ENCODE measurements at places on chromosomes 3 and 15.

- DNase-seq: no peak
These were observed 340.2 kb downstream of the LRRC3B start for GRCh38 chr3:26962492-26963360.

GRCh38 chr3:105982207-105982606 lies 113.4 kb upstream of the CBLB start:
- no peak for DNase-seq

DNA sequence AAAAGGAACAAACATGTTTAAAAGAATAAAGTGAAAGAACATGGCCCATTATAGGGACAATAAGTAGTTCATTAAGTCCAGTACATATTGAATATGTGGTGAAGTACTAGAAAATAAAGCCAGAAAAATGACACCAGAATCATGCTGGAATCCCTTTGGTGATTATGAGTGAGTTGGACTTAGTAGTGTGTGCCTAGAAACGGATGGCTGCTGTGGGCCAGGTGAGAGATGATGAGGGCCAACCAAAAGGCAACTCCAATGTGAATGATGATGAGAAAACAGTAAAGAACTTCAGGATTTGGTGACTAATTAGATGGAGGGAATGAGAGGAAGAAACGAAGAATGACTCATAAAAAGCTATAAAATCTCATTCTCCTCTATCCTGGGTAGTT lies 3.3 kb downstream of the CRYGS start:
- no peak for DNase-seq

GRCh38 chr15:44084770-44085169 lies 110.3 kb downstream of the FRMD5 start:
- no peak for DNase-seq

- peak; percentile 25 for DNase-seq
These were observed 1.0 kb downstream of the PAK2 start for GRCh38 chr3:196740481-196741248.

- no peak for DNase-seq
These were observed 5.0 kb upstream of the MYL3 start for GRCh38 chr3:46868287-46868686.

DNA sequence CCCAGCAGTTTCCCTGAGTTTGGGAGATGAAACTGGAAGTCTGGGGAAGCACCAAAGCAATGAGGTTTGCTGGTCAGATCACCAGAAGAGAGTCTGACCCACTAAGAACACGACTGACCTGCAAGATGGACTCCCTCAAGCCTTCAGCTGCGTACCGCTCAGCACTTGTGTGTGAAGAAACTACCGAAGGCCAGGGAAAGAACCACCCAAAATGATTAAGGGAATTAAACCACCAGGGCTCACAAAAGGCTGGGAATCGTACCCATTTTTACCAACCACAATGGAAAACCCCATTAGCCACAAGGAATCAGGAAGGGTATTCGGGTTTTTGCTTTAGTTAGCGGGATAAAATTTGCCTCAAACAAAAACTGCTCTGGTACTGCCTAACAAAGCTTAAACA lies 21.6 kb downstream of the ATP13A3 start:
- no peak for DNase-seq

GRCh38 chr3:15056676-15057404 lies 8.3 kb downstream of the MRPS25 start:
- DNase-seq: no peak

Measured in naive B cell (primary cell).